SW 1271 (cell line): ENCODE measurements at places on chromosomes 3 and 15.
A peak's percentile ranks its signal among the peaks of the same experiment; 100 is the strongest.

DNA sequence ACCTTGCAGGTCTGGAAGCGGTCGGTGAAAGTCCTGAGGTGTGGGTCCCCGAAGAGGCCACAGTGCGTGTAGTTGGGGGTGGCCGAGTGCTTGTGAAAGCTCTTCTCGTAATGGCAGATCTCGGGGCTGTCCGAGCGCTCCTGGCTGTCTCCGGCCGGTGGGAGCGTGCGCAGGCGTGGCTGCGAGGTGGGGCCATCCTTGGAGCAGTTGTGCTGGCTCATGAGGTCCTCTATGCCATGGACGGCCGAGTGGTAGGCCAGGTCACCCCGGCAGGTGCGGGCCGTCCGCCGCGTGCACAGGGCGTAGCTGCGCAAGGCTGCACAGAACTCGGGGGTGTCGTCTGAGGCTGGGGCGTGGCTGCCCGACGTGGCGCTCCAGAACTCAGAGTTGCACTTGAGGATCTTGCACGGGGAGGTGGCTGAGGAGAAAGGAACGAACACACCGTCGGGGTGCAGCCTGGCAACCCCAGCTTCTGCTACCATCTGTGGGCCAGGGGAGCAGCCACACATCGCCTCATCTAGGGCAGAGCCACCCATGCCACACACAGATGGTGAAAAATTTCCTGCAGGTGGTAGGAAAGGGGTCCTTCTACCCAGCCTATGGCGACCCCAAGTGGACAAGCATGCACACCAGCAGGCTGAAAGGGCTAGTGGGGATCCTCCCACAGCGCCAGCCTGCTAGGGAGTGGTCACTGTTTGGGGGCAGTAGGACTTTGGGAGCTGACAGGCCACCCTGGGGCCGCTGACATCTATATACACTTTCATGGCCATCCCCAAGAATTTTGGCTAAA is 36.7 kb downstream of the RGMA start:
- no peak for DNase-seq

- no peak for DNase-seq
Observed at GRCh38 chr15:58257776-58258325, 119.7 kb downstream of the AQP9 start.

GRCh38 chr3:45104715-45105711 is 41.2 kb downstream of the CDCP1 start:
- peak; percentile 45 for DNase-seq

GRCh38 chr15:70501849-70502248 is 261.5 kb downstream of the UACA start:
- no peak for DNase-seq

DNA sequence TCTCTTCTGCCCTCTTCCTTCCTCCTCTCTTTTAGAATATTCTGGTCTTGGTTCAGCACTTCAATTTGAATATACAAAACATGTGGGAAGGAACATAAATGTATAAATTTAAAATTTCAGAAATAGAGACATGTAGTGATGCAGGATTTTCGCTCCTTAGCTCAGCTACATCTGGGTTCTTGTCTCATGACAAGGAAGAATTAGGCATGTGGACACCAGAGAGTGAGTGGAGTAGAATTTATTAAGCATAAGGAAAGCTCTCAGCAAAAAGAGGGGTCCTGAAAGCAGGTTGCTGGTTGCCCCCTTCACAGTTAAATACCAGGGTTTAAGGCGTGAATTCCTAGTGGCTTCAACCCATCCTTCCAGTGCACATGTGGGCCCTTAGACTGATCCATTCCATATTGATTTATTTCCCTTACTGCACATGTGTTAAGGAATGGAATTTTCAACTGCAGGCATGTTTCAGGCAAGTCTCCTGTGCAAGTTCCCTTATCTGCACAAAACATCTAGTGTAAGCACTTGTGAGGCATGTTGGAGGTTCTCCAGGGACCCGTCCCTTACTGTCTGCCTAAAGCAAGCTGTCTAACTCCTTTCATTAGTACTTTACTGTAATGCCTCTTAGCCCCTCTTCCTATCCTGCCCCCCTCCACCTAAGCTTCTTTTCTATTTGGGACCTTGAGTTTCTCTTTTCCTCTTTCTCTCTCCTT is 133.2 kb upstream of the STRIT1 start:
- no peak for DNase-seq

DNA sequence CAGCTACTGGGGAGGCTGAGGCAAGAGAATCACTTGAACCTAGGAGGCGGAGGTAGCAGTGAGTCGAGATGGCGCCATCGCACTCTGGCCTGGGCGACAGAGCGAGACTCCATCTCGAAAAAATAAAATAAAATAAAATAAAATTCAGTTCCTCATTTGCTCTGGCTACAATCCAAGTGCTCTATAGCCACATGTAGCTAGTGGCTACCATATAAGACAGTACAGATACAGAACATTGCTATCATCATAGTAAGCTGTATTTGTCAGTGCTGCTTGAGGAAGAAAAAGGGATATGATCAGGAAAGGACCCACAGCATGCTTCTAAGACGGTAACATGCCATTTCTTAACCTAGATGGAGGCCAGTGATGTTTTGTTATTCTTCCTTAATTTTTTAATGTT is 88.7 kb upstream of the CDAN1 start:
- DNase-seq, result no peak

- DNase-seq, result peak; percentile 17
Observed at GRCh38 chr3:50170689-50171088, 15.6 kb downstream of the SEMA3F start.

GRCh38 chr3:157065201-157065600 is 94.7 kb downstream of the CCNL1 start:
- DNase-seq, result no peak

DNA sequence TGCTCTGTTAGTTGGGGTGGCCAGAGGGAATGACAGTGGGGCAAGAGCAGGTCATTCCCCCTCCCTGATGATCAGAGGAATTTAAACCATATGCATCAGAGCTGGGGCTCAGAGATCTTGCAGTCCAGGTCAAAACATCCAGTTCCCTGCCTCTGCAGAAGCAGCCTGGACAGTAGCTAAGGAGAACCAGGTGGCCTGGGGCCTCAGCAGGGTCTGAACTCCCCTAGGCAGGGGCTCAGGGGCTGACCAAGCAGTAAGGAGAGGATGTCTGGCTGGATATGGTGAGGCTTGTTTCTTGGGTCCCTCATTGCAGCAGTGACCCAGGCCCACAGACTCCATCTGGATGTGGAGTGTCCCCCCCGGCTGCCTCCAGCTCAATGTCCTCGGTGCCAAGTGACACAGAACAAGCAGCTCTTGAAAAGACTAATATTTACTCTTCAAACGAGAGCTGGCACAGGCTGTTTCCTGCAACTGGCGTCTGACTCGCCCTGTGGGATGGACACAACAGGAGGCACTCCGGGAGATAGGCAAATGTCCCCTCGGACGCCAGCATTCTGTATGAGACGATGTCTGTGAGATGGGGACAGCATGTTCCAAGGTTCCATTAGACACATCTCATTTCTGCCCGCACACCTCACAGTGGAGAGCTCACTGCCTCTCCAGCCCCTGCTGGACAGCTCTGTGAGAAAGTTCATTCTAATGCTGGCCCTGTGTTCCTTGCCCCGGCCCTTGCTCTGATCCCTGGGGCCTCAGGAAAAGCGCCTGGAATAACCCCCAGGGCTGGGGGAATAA is 37.1 kb downstream of the SEC22C start:
- DNase-seq, result no peak

- no peak for DNase-seq
Observed at GRCh38 chr3:53180305-53181023, 19.5 kb downstream of the PRKCD start.

- DNase-seq, result no peak
Observed at GRCh38 chr15:66234798-66235197, 18.8 kb downstream of the MEGF11 start.

DNA sequence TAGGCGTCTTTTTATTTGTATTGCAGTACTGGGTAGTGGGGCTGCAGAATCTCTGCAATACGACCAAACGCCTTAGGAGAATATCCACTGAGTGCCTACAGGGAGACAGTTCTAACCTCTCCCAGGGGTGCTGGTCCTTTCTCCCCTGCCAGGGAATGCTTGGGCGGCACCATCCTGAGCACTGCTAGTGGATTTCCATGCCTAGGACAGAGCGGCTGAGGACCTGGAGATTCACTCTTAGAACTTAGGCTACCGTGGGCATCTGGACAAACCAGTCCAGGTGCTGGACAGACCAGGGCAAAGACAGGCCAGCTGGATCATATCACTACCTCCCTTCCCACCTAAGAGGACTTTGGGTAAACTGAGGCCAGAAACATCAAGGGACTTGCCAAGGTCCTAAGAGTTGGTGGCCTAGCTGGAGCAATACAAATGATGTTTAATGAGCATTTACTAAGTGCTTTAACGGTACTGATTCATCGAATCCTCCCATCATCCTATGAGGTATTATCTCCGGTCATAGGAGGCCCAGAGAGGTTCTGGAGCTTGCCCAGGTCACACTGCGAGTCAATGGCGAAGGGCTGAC is 902 bp downstream of the TMEM44 start:
- DNase-seq, result no peak

DNA sequence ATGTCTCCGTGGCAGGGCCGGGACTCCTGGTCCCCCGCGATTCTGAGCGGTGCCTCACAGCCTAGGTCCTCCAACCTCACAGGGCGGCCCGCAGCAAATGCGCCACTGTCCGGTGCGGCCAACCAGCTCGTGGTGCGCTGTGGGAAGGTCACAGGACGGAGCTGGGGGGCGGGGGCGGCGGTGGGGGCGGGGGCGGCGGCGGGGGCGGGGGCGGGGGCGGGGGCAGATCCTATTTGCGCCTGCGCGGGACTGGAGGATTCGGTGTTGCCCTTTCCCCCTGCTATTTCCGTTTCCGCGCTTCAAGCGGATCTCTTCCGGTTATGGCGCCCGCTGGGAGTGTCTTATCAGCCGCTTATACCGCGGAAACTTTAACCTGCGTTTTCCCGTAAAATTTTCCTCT is 106.7 kb upstream of the SNRPN start:
- no peak for DNase-seq

DNA sequence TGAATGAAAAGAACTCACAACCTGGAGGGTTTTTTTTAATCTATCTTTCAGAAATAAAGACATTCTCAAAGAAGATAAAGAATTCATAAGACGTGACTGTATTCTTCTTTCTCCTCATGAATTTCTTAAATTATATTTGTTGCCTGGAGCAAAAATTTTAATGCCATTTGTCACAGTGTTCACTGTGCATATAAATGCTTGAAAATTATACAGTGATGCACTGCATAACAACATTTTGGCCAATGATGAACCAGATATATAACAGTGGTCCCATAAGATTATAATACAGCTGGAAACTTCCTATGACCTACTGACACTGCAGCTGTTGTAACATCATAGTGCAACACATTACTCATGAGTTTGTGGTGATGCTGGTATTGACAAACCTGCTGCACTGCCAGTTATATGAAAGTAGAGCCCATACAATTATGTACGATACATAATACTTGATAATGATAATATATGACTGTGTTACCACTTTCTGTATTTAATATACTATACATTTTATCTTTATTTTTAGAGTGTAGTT is 67.3 kb downstream of the P2RY1 start:
- DNase-seq, result no peak

DNA sequence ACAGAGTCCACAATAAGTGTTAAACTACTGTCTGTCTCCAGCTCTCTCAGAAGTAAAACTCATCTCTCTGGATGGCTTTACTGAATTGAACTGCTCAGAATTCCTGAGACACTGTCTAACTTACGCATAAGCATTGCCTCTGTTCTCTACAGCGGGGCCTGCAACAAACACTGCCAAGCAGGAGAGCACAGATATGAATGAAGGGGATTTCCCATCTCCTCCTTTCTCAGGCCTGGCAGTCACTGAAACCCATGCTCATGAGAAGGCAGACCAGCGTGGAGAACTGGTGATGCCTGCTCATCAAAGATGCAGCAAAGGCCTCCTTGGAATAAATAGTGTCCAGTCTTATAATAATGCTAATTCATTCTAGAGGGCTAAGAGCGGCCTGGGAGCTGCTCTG is 10.3 kb downstream of the RASGRP1 start:
- DNase-seq, result no peak

- no peak for DNase-seq
Observed at GRCh38 chr3:107308716-107309115, 68.5 kb upstream of the CCDC54 start.
